Ovary (tissue), 10 donors: ENCODE measurements at places on chromosomes 13 and 19. TPM values are rescaled to one million over a fixed set of nuclear protein-coding genes. Genes with fewer than 3 reads are reported as not detected.

Gene ZNF576
- 17.2 TPM for total RNA-seq

Gene B3GNT3
- not detected for total RNA-seq

GRCh38 chr13:41802684-41803444, 158.0 kb downstream of the VWA8 start:
- no peak overlapping the region for H3K4me3 ChIP-seq
- no peaks in the 10 kb centered on the region for H3K4me1 ChIP-seq
- DNase-seq: no peak

Gene C2CD4C
- 0.30 TPM for total RNA-seq

Gene EPS8L1
- total RNA-seq: 9.5 TPM

- H3K27ac ChIP-seq: no peak overlapping the region
- no peaks in the 10 kb centered on the region for H3K27me3 ChIP-seq
Measured at GRCh38 chr19:11450570-11451326, 15.3 kb downstream of the PRKCSH start.

Gene F10
- total RNA-seq: 37.6 TPM

DNA sequence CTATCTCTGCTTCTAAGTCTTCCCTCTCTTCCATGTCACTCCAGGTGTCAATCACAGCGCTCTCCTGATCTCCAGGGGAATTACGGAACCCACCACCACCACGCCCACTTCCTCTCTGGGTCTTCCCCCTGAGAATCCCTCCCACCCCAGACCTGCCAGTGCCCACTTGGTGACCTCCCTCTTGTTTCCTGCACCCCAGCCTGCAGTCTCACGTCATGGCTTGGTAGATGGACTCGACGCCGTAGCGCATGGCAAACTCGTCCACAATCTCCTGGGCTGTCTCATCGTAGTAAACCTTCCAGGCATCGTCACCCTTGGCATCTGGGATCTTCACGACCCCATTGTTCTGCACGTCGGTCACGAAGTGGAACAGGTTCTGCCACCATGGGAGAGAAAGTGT, 47.0 kb downstream of the UNC13A start:
- no peak for DNase-seq
- no peaks in the 10 kb centered on the region for H3K27me3 ChIP-seq
- H3K36me3 ChIP-seq: no peaks in the 10 kb centered on the region
- no peak overlapping the region for H3K27ac ChIP-seq
- H3K4me3 ChIP-seq: no peak overlapping the region
- H3K4me1 ChIP-seq: no peaks in the 10 kb centered on the region

DNA sequence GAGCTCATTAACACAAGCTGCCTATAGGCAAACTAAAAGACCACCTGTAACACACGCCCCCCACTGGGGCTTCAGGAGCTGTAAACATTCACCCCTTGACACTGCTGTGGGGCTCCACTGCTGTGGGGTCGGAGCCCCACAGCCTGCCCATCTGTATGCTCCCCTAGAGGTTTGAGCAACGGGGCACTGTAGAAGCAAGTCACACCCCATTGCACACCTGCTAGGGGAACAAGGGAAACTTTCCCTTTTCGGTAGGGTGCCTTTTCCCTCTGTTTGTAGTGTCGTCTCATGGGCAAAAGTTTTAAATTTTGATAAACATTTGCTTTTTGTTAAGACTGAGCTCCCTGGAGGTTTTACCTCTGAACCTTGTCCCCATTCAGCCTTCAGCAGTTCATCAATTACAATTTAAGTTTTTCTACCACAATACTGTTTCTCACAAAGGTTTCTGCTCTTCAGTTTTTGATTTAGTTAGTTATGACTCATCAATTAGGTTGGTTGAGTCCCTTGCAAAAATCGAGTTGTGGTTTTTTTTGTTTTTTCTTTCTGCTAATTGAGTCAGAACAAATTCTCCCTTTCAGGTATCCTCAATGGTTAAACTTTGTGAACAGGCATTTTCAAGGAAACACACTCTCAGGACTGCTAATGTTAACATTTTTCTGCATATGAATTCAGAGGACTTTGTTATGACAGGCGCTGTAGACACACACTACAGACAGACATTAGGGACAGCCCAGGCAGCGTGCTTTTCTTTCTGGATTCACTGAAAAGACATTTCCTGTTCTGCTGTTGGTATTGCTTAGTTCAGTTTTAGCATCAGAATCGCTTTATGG, 35.1 kb downstream of the ZNF433 start:
- no peak overlapping the region for H3K27ac ChIP-seq
- no peaks in the 10 kb centered on the region for H3K27me3 ChIP-seq
- H3K4me3 ChIP-seq: no peak overlapping the region
- no peaks in the 10 kb centered on the region for H3K36me3 ChIP-seq
- DNase-seq: no peak

Gene RNF17
- not detected for total RNA-seq

Gene TMC4
- 0.45 TPM for total RNA-seq

GRCh38 chr13:41352935-41353840, 42.1 kb downstream of the NAA16 start:
- no peak overlapping the region for H3K4me3 ChIP-seq
- H3K27ac ChIP-seq: no peak overlapping the region
- H3K36me3 ChIP-seq: no peaks in the 10 kb centered on the region
- no peak for DNase-seq
- no peaks in the 10 kb centered on the region for H3K4me1 ChIP-seq
- no peaks in the 10 kb centered on the region for H3K27me3 ChIP-seq

GRCh38 chr13:96844195-96844594, 150.1 kb downstream of the OXGR1 start:
- no peak overlapping the region for H3K4me3 ChIP-seq
- H3K27ac ChIP-seq: no peak overlapping the region
- H3K27me3 ChIP-seq: no peaks in the 10 kb centered on the region

Gene SPRED3
- 0.84 TPM for total RNA-seq

GRCh38 chr19:38647966-38648768, 718 bp downstream of the ACTN4 start:
- DNase-seq: no peak
- H3K4me1 ChIP-seq: peaks cover 28% of the 10 kb centered on the region
- H3K27ac ChIP-seq: peak overlapping the region; percentile 27
- H3K27me3 ChIP-seq: no peaks in the 10 kb centered on the region
- peak overlapping the region; percentile 77 for H3K4me3 ChIP-seq

- H3K36me3 ChIP-seq: no peaks in the 10 kb centered on the region
- peaks cover 9% of the 10 kb centered on the region for H3K4me1 ChIP-seq
Measured at GRCh38 chr19:55493052-55493644, 4.9 kb downstream of the SSC5D start.

GRCh38 chr13:52707375-52707774, 32.2 kb downstream of the CNMD start:
- H3K27me3 ChIP-seq: no peaks in the 10 kb centered on the region
- no peak overlapping the region for H3K4me3 ChIP-seq
- DNase-seq: no peak

DNA sequence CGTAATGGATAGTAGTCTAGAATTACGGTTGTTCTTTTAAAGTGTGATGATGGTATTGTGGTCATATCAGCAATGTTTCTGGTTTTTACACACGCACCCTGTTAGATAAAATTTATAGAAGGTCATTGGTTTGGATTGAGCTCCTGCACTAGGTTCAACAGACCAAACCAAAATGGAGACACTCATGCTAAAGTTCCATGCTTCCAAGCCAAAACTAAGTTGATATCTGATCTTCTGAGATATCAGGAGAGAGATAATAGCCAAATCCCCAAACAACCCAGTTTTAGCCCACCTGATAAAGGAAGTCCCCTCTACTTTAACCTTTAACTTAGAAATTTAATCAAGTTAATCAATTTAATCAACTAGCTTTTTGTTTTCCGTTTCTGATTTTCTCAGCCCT, 1.2 kb downstream of the NOSIP start:
- no peak for DNase-seq
- H3K27me3 ChIP-seq: no peaks in the 10 kb centered on the region
- H3K36me3 ChIP-seq: no peaks in the 10 kb centered on the region
- H3K27ac ChIP-seq: no peak overlapping the region

Gene ZNF85
- 8.7 TPM for total RNA-seq

DNA sequence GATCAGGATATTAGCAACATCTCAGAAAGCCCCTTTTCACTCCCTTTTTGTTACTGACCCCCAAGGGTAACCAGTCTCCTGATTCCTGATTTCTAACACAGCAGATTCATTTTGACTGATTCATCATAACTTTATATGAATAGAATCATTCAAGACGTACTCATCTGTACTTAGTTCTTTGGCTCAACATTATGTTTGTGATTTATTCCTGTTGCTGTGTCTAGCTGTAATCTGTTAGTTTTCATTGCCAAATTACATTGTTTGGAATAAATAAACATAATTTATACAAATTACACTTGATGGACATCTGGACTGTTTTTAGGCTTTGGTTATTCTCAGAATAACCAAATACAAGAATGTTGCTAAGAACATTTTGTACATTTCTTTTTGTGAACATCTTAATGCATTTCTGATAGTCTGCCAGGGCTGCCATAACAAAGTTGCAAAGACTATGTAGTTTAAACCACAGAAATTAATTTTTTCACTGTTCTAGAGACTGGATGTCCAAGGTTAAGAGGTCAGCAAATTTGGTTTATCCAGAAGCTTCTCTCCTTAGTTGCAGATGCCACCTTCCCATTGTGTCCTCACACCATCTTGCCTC, 62.8 kb upstream of the EDNRB start:
- no peak for DNase-seq
- no peak overlapping the region for H3K4me3 ChIP-seq
- H3K36me3 ChIP-seq: no peaks in the 10 kb centered on the region
- H3K27ac ChIP-seq: no peak overlapping the region
- no peaks in the 10 kb centered on the region for H3K4me1 ChIP-seq

GRCh38 chr13:28246891-28247290, 108.5 kb downstream of the PAN3 start:
- DNase-seq: no peak
- H3K4me3 ChIP-seq: no peak overlapping the region
- no peaks in the 10 kb centered on the region for H3K36me3 ChIP-seq
- no peaks in the 10 kb centered on the region for H3K27me3 ChIP-seq
- no peak overlapping the region for H3K27ac ChIP-seq
- H3K4me1 ChIP-seq: no peaks in the 10 kb centered on the region

GRCh38 chr13:113410472-113411201, 42.7 kb downstream of the ADPRHL1 start:
- no peak for DNase-seq
- no peaks in the 10 kb centered on the region for H3K27me3 ChIP-seq

DNA sequence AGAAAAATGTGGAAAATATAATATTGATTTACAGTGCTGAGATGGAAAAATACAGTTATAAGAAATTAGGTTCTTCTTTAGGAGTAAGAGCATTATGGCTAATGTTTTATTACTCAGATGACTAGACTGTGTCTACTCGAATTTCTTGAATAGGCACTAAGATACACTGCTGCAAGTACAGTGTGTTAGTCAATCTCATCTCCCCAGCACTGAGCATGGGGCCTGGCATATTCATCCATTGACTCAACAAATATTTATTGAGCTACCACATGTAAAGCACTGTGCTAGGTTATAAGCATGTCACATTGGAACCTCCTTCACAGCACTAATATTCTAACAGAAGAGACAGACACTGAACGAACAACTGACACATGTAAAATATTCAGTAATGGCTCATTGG, 242.5 kb upstream of the GPC6 start:
- H3K4me1 ChIP-seq: no peaks in the 10 kb centered on the region
- no peaks in the 10 kb centered on the region for H3K27me3 ChIP-seq
- DNase-seq: no peak
- no peak overlapping the region for H3K27ac ChIP-seq
- H3K4me3 ChIP-seq: no peak overlapping the region
- no peaks in the 10 kb centered on the region for H3K36me3 ChIP-seq

- no peaks in the 10 kb centered on the region for H3K27me3 ChIP-seq
- H3K36me3 ChIP-seq: no peaks in the 10 kb centered on the region
- peak overlapping the region; percentile 81 for H3K27ac ChIP-seq
- no peak overlapping the region for H3K4me3 ChIP-seq
- no peak for DNase-seq
Measured at GRCh38 chr13:39900106-39900750, 244.8 kb downstream of the COG6 start.

- H3K4me3 ChIP-seq: no peak overlapping the region
- no peaks in the 10 kb centered on the region for H3K27me3 ChIP-seq
- H3K27ac ChIP-seq: no peak overlapping the region
Measured at GRCh38 chr13:30165796-30166195, 141.6 kb downstream of the KATNAL1 start.

Gene CYP2A6
- total RNA-seq: 0.63 TPM

- no peaks in the 10 kb centered on the region for H3K36me3 ChIP-seq
- no peak overlapping the region for H3K4me3 ChIP-seq
- H3K27ac ChIP-seq: no peak overlapping the region
- no peaks in the 10 kb centered on the region for H3K4me1 ChIP-seq
Measured at GRCh38 chr13:105948143-105948542, 587.3 kb downstream of the EFNB2 start.

DNA sequence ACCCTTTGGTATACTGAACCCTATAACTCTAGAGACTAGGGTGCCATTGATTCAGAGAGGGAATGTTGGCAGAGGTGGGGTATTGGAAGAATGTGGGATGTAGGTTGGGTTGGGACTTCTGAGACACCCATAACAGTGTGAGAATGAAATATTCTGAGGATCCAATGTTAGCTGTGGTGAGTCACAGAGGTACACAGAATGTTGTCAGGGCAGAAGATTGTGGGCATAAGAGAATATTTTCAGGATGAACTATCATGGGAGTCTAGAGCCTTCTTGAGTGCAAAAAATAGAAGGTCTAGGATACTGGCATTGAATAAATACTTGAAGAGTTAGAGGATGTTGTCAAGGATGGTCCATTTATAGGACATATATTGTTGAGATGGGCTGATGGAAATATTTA, 9.0 kb downstream of the KLK13 start:
- H3K4me1 ChIP-seq: no peaks in the 10 kb centered on the region
- no peak for DNase-seq
- H3K27me3 ChIP-seq: no peaks in the 10 kb centered on the region
- H3K27ac ChIP-seq: no peak overlapping the region
- H3K4me3 ChIP-seq: no peak overlapping the region
- no peaks in the 10 kb centered on the region for H3K36me3 ChIP-seq

Gene HNRNPL
- 247 TPM for total RNA-seq

GRCh38 chr19:51220996-51221395, 3.9 kb upstream of the CD33 start:
- no peaks in the 10 kb centered on the region for H3K4me1 ChIP-seq
- no peak for DNase-seq
- no peak overlapping the region for H3K4me3 ChIP-seq
- H3K27me3 ChIP-seq: no peaks in the 10 kb centered on the region

DNA sequence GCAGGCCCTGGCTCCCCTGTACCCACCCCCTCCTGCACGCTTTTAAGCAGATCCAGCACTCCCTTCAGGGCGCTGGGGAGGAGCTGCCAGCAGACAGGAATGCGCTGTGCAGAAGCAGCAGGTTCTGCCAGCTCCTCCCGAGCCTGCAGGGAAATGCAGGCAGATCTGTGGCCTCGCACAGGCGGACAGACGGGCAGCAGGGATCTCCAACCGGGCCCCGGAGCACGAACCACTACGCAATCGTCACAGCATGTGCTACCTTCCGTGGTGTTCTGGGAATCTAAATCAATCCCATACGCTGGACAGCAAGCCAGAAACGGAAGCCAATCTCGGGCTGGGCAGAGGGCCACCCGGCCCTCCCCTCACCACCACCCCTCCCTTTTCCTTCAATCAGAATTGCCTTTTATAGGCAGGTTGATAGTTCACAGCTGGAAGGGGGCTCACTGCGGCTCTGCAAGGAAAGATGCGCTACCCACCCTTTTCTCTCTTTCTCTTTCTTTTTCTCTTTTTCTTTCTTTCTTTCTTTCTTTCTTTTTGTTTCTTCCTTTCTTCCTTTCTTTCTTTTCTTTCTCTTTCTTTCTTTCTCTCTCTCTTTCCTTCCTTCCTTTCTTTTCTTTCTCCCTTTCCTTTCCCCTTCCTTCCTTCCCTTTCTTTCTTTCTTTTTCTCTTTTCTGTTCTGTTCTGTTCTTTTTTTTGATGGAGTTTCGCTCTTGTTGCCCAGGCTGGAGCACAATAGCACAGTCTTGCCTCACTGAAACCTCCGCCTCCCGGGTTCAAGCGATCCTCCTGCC, 99.9 kb downstream of the GNG7 start:
- DNase-seq: peak; percentile 84
- H3K4me1 ChIP-seq: peaks cover 1% of the 10 kb centered on the region
- H3K27ac ChIP-seq: peak overlapping the region; percentile 61
